ENCODE measurements at places on chromosomes 11 and 22. TPM values are rescaled to one million over a fixed set of nuclear protein-coding genes. Genes with fewer than 3 reads are reported as not detected.

The GAL3ST1 gene
- polyA plus RNA-seq, result 37.4 TPM

The SCYL1 gene
- 60.2 TPM for polyA plus RNA-seq

The PTPRCAP gene
- 2.4 TPM for polyA plus RNA-seq

The RFPL2 gene
- 0.20 TPM for polyA plus RNA-seq

The APOL3 gene
- polyA plus RNA-seq, result 13.7 TPM

The NELL1 gene
- polyA plus RNA-seq, result 0.98 TPM

The LRRN4CL gene
- polyA plus RNA-seq, result 1.5 TPM

The WT1 gene
- polyA plus RNA-seq, result 207 TPM

The OR6X1 gene
- polyA plus RNA-seq, result not detected

The ASRGL1 gene
- 63.3 TPM for polyA plus RNA-seq

The SPTBN2 gene
- 48.5 TPM for polyA plus RNA-seq

The PKP3 gene
- polyA plus RNA-seq, result 6.0 TPM

The SLC6A5 gene
- polyA plus RNA-seq, result not detected

The CYP2D6 gene
- 4.9 TPM for polyA plus RNA-seq

The PDXP gene
- 19.8 TPM for polyA plus RNA-seq

The HBG2 gene
- polyA plus RNA-seq, result 1,504 TPM

The MMP27 gene
- not detected for polyA plus RNA-seq

The OSBPL5 gene
- 18.6 TPM for polyA plus RNA-seq

The OR4C3 gene
- polyA plus RNA-seq, result not detected

The EFCAB6 gene
- polyA plus RNA-seq, result 1.4 TPM

The CHID1 gene
- 111 TPM for polyA plus RNA-seq

The MUC5AC gene
- polyA plus RNA-seq, result 0.02 TPM

The OR5B17 gene
- polyA plus RNA-seq, result not detected

The KCNJ1 gene
- polyA plus RNA-seq, result 129 TPM

The PLEKHB1 gene
- 3.7 TPM for polyA plus RNA-seq

The IL17REL gene
- polyA plus RNA-seq, result 0.04 TPM

The RASSF10 gene
- 24.7 TPM for polyA plus RNA-seq

The RASGRP2 gene
- polyA plus RNA-seq, result 4.1 TPM

The DTX4 gene
- 42.0 TPM for polyA plus RNA-seq

The HORMAD2 gene
- not detected for polyA plus RNA-seq

The ABCC8 gene
- 2.0 TPM for polyA plus RNA-seq

The PATE4 gene
- polyA plus RNA-seq, result 0.19 TPM

The ZBTB44 gene
- polyA plus RNA-seq, result 56.2 TPM

The OR8A1 gene
- polyA plus RNA-seq, result not detected

The CTSW gene
- 1.4 TPM for polyA plus RNA-seq

The APOA1 gene
- 125 TPM for polyA plus RNA-seq

The DNAJB7 gene
- polyA plus RNA-seq, result 0.32 TPM

The PHETA2 gene
- 31.7 TPM for polyA plus RNA-seq

The USP2 gene
- 7.6 TPM for polyA plus RNA-seq

The SEZ6L gene
- polyA plus RNA-seq, result 0.31 TPM

The LDHAL6A gene
- polyA plus RNA-seq, result 1.1 TPM

The ENTHD1 gene
- polyA plus RNA-seq, result not detected

The FAT3 gene
- polyA plus RNA-seq, result 10.1 TPM

The SAA4 gene
- not detected for polyA plus RNA-seq
